GM12865 (cell line): ENCODE measurements at places on chromosomes 2 and 18.
A peak's percentile ranks its signal among the peaks of the same experiment; 100 is the strongest.

GRCh38 chr2:48356701-48357325 lies 173.1 kb upstream of the STON1 start:
- DNase-seq = peak; percentile 64

DNA sequence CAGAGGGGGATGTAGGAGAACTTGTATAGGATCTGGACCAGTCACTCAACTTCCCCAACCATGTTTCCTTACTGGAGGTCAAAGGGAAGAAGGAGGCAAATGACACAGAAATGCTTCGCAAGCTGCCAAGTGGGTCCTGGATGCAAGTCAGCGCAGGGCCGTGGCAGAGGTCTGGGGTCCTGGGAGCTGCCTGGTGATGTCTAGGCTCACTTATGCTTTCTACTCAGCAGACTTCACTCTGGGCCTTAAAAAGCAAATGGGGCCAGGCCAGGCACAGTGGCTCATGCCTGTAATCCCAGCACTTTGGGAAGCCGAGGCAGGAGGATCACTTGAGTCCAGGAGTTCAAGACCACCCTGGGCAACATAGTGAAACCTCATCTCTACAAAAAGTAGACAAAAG lies 19.9 kb downstream of the HS1BP3 start:
- DNase-seq = no peak

DNA sequence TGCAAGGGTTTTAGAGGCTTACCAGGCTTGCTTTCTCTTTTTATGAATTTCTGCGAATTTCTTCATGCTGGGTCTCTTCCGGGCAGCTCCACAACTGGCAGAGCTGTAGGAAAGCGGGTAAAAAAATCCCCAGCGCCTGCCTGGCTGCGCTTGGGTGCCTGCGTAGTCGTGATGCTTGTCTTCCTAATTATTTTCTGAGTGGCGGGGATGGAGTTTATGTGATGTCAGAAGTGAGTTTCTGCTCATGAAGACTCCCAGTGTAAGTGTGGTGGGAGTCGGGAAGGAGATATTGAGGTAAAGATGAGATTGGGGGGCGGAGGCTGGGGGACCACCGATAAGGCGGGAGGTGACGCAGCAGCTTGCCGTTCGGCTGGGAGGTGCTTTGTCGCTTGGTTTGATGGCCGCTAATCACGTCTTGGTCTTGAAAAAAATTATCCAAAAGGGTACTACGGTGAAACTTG lies 229.8 kb downstream of the LDLRAD4 start:
- no peak for DNase-seq

GRCh38 chr18:48711651-48712486 lies 173.0 kb downstream of the CTIF start:
- DNase-seq = peak; percentile 69

DNA sequence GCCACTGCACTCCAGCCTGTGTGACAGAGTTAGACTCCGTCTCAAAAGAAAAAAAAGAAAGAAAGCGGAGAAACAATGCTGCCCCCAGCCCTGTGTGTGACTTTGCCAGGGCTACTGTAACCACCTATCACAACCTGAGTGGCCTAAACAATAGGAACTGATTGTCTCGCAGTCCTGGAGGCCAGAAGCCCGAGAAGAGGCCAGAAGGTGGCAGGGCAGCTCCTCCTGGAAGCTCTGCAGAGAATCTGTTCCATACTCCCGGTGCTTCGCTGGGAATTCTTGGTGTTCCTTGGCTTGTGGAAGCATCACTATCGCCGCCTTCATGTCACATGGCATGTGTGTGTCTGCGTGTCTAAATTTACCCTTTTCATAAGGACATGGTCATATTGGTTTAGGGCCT lies 14.4 kb upstream of the RAB17 start:
- no peak for DNase-seq

DNA sequence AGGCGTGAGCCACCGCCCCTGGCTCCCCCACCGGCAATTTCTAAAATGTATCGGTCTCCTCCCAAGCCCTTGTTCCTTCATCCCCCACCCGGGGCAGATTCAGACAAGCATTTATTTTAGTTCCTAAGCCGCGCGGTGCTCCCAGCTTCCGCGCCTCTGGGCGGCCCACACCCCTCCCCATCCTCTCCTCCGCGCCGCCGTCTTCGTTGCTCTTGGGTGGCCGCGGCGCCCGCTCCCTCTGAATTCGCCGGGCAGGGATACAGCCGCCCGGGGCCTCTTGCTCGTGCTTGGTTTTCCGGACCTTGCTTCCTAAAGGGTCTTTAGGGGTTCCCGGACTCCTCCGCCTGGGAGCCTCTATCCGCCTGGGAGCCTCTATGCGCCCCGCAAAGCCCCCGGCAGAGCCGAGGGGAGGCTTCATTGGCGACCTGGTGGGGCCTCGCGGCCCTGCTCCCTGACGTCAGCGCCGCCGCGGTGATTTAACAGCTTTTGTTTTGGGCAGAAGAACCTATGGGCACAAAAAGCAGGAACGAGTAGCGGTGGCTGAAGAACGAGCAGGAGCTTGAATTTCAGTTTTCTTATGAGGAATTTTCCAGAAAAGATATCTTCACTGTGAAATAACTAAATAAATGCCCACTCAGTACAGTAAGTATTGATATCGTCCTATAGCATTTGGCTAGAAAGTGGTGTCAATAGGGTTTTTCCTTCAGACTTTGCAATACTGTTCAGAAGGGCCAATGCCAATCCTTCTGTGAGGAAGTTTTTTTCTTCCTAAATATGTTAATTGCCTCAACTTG lies 37.3 kb downstream of the PRKRA start:
- DNase-seq = peak; percentile 92

- no peak for DNase-seq
Observed at GRCh38 chr2:241891988-241892298, 22.4 kb downstream of the RTP5 start.

DNA sequence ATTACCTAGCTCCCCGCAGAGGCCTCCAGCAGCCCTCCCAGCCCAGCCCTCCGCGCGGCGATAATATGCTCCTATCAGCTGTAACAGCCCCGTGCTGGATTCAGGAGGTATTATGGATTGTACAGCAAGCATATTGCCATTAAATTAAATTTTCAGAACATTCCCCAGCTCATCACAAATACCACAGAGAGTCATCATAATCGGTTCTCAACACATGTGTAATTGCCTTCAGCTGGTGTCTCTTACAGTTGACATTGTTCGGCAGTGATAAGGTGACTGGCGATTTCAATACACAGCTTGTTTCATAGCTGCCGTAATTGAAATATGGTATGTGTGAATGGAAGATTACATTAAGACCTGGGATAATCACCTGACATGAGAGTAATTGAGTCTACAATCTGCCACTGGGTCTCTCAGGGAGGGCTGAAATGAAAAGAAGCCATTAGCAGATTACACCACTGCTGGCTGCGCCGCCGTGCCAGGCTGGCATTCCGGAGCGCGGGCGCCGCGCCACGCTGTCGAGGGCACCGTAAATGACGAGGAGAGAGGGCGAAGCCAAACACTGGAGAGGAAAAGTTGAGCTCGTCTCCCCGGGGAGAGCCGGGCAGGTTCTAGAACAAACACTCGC lies 549.4 kb upstream of the SALL3 start:
- DNase-seq = no peak

DNA sequence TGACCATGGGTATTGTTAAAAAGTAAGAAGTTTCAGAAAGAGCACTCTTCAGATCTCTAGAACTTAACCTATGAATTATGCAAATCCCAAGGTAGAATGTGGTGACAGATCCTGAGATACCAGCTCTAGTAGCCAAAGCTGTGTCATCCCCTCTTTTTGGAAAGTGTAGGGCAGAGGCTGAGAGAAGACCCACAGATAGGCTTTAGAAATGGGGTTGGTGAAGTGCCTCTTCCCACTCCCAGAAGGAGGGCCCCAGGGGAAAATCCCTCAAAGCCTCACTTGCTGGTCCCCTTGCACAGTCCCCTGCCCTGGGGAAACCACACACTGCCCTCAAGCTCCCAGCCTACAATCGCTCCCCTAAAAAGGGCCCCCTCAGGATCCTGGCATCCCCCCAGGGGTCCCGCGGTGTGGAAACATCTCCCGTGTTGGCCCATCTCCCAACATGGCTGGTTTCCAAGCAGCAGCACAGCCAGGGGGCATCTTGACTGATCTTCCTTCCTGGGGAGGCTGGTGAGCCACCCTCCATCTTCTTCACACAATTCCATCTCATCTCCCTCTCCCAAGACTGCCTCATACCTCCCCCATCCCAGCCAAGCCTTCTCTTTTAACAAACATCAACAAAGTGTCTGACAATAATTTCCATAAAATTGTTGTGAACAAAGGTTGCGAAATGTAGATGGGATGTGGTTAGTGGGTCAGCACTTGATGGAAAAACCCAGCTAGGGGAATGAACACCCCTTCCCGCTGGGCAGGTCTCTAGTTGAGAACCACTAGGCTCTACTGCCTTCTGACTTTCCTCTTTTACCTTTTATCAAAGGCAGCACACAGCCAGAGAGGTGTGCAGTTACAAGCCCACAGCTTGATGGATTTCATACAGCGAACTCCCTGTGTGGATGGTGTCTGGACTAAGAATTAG lies 25.1 kb downstream of the MAL start:
- DNase-seq = peak; percentile 34

DNA sequence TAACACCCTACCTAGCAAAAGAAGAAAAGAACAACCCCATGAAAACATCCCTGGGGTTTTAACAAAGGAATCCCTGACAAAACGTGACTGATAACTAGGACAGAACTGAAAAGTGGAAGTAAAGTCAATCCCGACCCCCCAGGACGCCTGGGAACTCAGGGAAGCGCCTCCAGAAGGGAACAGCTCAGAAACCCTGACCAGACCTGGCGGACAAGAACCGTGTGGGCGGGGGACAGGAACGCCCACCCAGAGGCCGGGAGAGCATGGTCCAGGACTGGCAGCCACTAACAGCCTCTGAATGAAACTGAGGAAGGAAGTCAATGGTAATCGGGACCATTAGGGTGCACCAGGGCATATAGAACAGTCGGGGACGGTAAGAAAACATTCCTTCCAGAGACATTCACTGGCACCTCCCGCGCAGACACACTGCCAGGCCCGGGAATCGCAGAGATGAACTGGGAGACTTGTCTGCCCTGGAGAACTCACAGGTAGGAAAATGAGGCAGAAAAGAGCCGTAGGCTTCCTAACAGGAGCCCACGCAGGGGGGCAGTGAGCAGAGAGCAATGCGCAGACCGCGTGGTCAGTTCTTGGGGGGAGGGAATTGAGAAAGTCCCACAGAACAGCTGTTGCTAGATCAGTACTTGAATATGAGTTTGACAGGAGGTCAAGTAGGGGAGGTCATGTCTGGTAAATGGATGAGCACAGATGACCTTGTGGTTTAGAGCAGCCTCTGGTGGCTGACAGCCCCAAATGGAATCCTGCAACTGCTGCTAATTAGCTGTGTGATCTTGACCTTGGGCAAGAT lies 1.3 kb upstream of the TBC1D8 start:
- peak; percentile 90 for DNase-seq

DNA sequence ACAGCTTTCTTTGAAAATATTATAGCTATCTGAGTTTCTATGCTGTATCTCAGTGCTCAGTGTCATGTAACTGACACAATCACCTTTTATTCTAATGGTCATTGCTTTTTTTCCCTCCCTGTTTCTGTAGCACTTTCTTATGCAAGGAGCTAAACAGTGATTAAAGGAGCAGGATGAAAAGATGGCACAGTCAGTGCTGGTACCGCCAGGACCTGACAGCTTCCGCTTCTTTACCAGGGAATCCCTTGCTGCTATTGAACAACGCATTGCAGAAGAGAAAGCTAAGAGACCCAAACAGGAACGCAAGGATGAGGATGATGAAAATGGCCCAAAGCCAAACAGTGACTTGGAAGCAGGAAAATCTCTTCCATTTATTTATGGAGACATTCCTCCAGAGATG lies 56.4 kb downstream of the SCN2A start:
- no peak for DNase-seq

GRCh38 chr2:45315861-45316260 lies 295.2 kb downstream of the SRBD1 start:
- no peak for DNase-seq

- no peak for DNase-seq
Observed at GRCh38 chr2:85184990-85185389, 51.8 kb downstream of the TCF7L1 start.

GRCh38 chr2:42569883-42570282 lies 1.5 kb downstream of the MTA3 start:
- no peak for DNase-seq

DNA sequence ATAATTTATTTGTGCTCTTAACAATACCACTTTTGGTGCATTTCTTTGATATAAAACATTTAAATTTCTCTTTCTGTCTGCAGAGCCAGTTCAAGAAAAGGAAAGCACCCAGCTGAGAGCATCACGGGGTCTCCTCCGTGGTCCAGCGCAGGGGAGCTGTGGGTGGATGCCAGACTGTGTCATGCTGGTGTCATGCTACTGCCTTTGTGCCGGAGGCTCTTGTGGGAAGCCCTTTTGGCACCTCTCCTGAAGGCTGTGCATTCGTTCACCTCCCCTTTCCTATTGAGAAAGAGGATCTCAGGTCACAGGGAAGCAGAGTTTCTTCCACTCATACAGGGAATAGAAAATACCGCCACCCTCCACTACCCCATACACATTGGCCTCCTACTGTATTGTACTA lies 450.4 kb downstream of the GALR1 start:
- DNase-seq = no peak

GRCh38 chr2:211354481-211354880 lies 798.1 kb downstream of the CPS1 start:
- DNase-seq = no peak

GRCh38 chr2:173291412-173291811 lies 63.3 kb upstream of the CDCA7 start:
- no peak for DNase-seq

GRCh38 chr18:26543373-26543772 lies 5.0 kb downstream of the KCTD1 start:
- no peak for DNase-seq

GRCh38 chr2:108858894-108859293 lies 72.3 kb downstream of the CCDC138 start:
- no peak for DNase-seq

DNA sequence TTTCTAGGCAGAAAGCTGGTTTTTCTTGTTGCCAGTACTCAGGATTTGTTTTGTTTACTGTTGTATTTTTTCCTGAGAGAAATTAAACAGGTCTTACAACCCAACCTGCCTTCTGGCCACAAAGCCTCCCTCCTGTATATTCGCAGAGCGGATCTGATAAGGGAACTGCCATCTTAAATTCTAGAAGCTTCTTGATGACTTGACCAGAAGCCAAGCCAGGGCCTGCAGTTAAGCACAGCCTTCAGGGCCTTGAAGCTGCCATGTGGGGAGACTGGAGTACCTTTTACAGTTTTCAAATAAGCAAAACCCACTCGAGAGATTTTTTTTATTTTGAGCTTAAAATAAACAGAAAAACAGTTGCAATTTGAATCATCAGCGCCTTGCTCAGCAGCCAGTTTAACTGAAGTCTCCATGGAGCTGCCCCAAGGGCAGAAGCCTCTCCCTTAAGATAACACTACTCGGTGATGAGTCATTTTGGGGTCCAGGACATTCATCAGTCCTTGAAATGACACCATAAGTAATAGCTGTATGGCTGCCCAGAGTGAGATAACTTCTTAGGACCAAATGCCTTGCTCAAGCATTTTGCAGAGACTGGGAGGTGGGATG lies 51.5 kb upstream of the PHLPP1 start:
- DNase-seq = peak; percentile 85
